ENCODE measurements at places on chromosomes 3 and 15.

- no peak for DNase-seq
Measured at GRCh38 chr15:79089890-79090486, 592 bp downstream of the RASGRF1 start.

DNA sequence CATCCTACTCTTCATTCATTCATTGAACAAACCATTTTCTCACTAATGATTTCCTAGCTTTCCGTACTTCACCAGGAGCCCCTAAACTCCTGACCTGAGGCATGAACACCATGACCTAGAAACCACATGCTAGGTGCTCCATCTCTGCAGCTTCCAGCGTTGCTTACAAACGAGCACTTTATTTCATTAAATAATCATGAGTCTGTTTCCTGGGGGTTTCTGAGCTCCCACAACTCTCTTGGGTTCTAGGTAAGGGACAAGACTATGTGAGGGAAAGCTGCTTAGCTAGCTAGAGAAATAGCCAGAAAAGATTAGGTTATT, 1.3 kb downstream of the MAP2K1 start:
- DNase-seq, result no peak

GRCh38 chr3:52446631-52447511, 2.0 kb upstream of the SEMA3G start:
- DNase-seq, result no peak

GRCh38 chr15:80179025-80179759, 26.4 kb downstream of the FAH start:
- no peak for DNase-seq

GRCh38 chr15:49265911-49266310, 95.9 kb downstream of the GALK2 start:
- no peak for DNase-seq

GRCh38 chr15:92541291-92542200, 114.0 kb downstream of the FAM174B start:
- no peak for DNase-seq

- DNase-seq, result no peak
Measured at GRCh38 chr3:109072194-109072593, 45.7 kb downstream of the MORC1 start.

DNA sequence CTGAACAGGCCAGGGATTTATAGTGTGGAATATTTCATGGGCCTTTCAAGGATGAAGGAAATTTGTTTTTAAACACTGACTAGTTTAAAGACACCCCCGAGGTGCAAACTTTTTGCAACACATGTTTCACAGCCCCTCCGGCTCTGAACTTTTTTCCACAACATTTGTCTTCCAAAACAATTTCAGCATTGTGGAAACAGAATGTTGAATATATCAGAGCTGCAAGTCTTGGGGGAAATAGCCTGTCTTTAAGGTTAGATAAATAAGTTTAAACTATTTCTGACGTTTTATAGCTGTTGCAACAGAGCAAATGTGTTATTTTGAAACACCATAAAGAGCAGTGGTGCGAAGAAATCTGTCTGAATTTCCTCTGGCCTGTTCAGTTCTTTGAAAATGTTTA, 229.2 kb upstream of the GOLGA6L4 start:
- DNase-seq, result no peak

GRCh38 chr3:7733933-7734332, 767.7 kb upstream of the LMCD1 start:
- DNase-seq, result no peak

- DNase-seq, result no peak
Measured at GRCh38 chr15:78023081-78023665, 54.3 kb downstream of the TBC1D2B start.

GRCh38 chr3:127754411-127755304, 67.7 kb downstream of the MGLL start:
- DNase-seq, result no peak

DNA sequence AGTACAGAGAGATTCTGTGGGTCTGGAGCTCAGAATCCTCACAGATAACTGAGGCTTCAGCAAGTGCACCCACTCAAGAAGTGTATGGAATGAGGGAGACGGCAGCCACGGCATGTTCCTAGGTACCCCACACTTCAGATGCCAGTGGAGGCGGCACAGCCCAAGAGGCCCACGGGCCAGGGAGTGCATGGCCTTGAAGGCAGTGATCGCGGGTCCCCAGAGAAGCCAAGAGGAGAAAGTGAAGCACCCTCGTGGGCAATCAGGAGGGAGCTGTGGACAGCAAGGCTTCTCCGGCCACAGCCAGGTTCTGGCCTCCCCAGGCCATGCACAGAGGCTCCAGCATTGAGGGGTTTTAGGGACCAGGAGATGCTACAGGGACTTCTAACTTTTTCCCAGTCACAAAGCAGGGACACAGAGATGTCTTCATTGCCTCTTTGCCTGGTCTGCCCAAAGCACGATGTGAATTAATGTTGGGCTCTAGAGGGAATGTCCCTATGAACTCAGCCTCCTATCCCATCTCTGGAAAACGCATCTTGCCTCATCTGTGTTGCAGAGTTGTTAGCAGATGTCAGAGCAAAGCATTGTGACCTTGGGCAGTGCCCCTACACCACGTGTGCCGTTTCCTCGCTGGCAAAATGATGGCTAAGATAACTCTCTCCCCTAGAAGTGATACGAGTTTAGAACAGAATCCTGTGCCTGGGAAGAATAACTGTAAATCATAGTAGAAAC, 2.6 kb upstream of the MAP6D1 start:
- no peak for DNase-seq

DNA sequence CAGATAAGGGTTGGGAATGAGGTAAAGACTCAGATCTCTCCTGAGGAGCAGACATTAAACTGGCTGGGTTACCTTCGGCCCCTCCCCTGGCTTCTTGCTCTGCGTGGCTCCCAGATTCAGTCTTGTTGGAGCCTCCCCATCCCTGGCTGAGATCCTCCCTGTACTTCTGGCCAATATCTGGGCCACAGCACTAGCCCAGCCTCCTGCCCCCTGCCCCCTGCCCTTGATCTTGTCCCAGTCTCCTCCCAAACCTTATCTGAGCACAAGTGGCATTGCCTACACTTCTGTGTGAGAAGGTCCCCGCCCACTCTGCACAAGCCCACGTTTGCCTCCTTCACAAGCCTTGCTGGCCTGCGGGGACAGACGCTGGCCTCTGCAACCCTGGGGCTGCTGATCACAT, 16.8 kb downstream of the PLA2G4F start:
- no peak for DNase-seq
